Activated CD8-positive, alpha-beta T cell treated with anti-CD3 and anti-CD28 coated beads, Interleukin-2, amount 10 ng/mL, durations not matched to agents 7 days and 5 days (primary cell): ENCODE measurements at places on chromosomes 1 and 21.

DNA sequence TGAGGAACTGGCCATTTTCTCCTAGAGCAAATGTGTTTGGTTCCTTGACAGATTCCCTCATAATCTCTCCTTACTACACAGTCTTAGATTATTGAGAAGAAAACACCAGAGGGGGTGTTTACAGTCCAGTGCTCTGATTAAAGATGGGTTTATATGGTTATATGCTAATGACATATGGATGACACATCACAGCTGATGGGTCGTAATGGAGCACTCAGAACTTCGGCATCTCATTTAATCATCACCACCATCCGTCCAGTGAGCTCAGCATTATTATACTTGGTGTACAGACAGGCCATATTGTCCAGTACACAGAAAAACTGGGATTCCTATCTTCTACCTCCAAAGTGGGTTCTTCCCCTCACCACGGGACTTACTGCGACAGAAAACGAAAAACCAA is 22.3 kb upstream of the NR5A2 start:
- DNase-seq: no peak

DNA sequence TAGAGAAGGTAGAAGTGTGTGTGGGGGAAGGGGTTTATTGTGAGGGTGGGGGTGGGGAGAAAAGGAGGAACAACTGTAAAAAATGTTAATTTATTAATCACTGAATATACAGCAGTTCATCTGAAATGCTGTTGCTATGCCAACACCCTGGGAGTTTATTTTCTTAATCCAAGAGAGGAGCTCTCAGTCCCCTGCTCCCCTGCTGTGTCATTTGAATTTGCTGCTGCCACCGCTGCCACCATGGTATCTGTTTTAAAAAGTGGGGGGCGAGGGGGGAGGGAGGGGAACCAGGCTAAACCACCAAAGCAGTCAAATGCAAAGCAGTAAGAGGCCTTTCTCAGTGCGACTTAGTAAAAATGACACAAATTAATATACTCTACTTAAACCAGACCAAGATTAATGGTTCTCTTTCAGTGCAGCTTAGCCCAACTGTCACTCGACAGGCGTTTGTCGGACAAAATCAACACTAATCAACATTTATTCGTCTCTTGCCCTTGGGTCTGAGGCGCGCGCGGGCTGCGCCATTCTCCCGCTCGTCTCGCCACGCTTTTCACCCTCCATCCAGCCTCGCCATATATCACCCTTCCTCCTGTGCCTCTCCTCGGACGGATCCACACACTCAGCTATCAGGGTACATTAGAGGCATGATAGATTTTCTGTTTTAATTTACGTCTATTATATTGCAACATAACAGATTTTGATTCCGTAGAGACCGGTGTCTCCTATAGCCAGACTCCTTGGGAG is 76.2 kb downstream of the PBX1 start:
- DNase-seq: no peak

- DNase-seq: no peak
Observed at GRCh38 chr1:222334026-222334680, 213.8 kb downstream of the HHIPL2 start.

- DNase-seq: no peak
Observed at GRCh38 chr1:14921057-14921456, 232.5 kb upstream of the TMEM51 start.

DNA sequence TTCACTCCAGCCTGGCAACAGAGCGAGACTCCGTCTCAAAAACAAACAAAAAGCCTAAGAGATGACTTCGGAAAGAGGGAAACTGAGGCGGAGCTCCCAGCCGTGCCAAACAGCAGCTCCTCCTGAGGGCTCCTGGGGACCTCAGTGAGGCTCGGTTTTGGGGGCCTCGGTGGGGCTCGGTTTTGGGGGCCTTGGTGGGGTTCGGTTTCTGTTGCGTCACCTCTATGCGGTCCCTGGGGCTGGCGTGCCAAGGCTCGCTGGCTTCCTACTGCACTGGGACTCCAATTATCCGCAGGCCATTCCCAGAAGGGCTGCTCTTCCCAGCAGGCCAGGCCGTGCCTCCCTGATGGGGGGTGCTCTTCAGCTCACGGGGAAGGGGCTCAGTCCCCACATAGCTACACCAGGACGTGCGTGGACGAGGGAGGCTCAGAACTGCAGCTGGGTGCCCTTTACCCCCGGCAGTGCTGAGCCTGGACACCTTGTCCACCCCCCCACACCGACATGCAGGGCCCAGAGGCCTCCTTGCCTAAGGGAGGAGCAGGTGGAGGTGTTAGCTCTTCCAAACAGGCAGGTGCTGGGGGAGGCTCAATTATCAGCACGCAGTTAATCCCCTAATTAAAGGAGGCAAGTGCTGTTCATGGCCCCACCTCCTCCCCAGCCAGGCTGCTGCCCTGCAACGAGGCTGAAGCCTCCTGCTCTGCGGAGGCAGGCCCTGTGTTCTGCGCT is 5.1 kb upstream of the C1orf159 start:
- DNase-seq: no peak

DNA sequence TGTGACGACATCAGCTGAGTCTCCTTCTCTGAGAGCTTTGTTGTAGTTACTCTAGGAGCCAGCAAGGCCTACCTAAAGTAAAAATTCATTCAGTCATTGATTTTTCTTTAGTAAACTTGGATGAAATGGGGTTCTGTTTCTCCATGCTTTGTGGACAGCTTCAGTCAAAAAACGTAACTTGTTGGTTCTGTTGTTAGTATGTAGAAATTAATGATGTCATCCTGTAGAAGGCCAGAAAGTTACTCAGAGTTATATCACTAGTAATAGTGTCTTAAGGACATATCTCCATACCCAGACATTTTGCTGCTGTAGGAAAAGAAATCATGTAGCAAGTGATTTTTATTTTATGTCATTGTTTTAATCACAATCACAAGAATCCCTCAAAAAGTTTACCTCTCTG is 43.0 kb downstream of the KDM1A start:
- DNase-seq: no peak

DNA sequence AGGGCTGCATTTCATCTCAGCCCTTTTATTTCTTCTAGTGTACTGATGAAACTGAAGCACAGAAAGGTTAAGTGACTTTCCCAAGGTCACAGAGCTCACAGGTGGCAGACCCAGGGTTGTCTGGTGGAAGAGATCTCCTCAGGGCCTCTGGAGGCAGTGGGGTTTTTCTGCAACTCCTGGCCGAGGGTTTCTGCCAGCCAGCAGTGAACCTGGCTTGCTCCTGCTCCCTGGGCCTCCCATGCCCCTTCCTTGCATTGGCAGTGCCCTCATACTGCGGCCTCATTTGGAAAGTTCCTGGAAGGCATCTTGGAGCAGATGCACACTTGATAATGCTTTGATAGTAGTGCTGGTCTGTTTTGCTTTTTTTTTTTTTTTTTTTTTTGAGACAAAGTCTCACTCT is 7.7 kb downstream of the GALNT2 start:
- no peak for DNase-seq

DNA sequence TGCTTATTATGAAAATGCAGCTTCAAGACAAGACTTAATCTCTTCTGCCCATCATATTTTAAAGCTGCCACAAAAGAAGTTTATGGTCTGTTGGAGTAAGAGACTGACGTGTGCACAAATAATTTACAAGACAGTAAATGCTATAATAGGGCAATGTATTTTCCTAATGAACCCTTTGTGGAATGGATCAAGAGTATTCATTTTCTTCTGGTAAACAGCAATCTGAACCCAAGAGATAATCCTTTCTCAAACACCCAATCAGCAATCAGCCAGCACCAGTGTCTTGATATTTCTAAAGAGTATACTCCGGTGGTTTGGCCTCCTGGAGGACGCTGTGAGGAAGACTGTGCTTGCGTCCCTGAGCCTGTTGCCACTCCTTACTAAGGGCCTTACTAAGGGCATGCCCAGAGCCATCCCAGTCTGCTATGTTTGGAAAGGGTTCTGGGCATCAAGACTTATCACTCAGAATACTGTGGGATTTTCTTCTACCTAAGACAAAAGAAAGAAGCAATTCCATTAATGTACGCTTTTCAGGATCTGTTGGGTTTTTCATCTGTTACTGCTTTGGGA is 48.8 kb upstream of the LRRC8D start:
- no peak for DNase-seq

DNA sequence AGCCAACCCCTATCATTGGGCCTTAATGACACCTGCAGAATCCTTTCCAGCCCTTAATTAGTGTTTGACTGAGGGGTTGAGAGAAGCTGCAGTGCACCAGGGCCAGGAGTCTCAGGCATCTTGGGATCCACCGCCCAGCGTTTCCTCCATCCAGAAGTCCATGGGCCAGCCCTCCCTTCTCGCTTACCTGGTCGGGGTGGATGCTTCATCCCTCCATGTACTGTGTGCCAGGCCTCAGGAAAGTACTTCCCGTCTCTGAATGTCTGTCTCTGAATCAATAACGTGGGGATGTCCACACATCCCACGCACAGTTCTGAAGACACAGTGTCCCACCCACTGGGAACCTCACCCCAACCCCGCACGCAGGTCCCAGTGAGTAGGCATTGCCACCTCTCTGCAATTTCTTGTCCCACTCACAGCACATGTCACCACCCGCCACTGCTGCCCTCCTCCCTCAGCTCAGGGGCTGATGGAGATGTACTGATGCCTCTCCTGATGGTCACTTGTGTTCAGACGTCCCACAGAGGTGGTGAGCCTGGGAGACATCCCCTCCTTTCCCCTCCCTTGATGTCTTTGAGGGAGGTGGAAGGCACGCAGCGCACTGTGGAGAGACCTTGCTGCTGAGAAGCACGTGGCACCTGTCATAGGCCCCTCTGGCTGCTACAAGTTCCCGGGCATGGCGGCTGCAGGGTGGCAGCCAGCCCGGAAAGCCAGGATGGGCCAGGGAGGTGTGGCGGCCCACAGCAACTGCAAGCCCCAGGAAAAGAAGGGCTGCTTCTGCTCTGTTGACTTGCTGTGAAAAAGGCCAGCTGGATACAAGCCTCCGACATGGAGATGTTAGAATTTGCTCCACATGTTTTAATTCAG is 29.4 kb upstream of the PRSS38 start:
- DNase-seq: peak; percentile 15

DNA sequence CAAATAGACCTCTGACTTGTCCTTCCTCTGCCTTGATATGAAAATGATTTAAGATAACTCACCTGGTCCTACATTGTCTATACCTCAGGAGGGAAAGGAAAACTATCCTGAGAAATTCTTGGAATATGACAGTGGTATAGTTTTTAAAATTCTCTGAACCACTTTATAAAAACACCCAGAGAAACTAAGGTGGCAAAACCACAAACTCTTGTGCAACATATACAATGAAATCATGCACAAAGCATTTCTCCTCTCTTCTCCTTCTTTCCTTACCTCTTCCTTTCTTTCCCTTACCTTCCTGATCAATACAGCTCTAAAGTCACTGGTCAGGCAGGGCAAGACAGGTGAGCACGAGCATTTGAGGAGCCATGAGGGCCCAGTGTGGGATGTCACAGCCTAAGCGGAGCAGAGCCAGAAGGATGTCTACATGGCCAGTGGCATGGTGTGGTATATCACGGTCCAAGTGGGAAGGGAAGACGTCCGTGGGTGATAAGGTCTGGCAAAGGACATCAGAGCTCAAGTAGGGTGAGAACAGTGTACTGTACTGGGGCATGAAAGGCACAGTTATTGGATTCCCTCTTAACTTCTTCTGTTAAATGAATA is 543.3 kb downstream of the DPYD start:
- no peak for DNase-seq

GRCh38 chr1:221263831-221264767 is 384.9 kb downstream of the HLX start:
- peak; percentile 58 for DNase-seq

GRCh38 chr1:167447521-167448136 is 70.7 kb downstream of the CD247 start:
- peak; percentile 83 for DNase-seq

DNA sequence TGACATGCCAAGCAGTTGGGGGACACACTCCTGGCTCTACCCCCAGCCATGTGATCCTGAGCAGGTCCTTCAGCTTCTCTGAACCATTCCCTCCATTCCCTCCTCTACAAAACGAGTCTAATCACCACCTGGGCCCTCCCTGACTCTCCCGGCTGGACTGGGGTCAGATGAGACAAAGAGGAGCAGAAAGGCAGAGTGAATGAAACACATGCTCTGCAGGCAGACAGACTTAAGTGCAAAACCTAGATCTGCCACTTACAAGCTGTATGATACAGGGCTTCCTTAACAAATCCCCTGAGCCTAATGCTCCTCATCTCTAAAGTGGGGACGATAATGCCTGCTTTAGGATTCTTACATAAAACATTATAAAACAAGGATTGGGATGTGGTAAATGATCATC is 17.3 kb downstream of the RIMS3 start:
- DNase-seq: no peak

DNA sequence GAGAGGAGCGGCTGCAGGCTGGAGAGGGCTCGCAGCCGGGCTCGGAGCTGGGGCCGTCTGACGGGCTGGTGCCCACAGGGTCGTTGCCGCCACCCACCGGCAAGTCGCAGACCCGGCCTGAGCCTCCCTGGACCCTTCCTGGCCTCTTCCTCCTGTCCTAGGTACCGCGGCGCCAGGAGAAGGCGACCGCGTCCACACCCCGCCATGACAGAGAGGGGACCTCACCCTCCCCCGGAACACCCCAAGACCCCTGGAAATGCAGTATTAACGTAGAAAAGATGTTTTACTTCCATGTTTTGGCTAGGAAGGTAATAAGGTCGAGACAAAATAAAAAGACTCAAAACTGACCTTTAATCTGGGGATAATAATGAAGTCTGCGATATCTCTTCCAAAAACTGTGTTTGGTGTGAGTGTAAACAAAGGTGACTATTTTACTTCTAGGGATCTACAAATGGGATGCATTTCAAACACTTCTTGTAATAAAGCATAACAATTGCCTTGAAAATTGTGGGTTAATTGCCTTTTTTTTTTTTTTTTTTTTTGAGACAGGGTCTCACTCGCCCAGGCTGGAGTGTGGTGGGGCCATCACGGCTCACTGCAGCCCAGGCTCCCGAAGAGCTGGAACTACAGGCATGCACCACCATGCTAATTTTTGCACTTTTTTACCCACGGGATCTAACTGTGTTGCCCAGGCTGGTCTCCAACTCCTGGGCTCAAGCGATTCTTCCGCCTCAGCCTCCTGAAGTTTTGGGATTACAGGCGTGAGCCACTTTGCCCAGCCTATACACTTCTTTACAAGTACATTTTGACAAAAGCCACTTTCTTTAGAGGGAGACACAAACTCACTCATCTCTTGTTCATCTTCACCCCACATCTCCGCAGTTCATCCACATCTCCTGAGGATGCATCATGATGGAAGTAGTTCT is 838 bp upstream of the RSRP1 start:
- no peak for DNase-seq

GRCh38 chr1:160429702-160430535 is 29.6 kb downstream of the VANGL2 start:
- DNase-seq: no peak
